ENCODE measurements at places on chromosomes 5 and 9. TPM values are rescaled to one million over a fixed set of nuclear protein-coding genes. Genes with fewer than 3 reads are reported as not detected.

GRCh38 chr9:88106492-88106891, 31.8 kb downstream of the SPATA31C2 start:
- peak; percentile 40 for DNase-seq

GRCh38 chr5:72121052-72121779, 13.9 kb downstream of the MAP1B start:
- no peak for DNase-seq

DNA sequence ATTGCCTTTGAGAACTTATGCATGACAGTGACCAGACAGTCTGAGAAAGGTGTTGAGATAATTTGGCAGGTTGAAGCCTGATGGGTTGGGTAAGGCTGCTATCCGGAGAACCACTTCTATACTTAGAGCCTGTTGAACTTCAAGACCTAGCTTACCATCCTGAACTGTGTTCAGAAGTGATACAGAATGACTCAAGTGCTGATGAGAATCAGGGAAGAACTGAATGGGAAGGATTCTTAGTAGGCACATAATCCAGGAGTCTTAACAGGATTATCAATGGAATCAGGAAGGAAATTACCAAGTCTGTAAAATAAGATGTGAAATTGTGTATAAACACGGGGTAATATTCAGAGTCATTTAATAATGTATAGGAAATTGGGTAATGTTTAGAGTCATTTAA, 9.0 kb upstream of the PAPPA start:
- DNase-seq: peak; percentile 57

GRCh38 chr5:167777746-167778145, 513.7 kb upstream of the WWC1 start:
- peak; percentile 46 for DNase-seq

DNA sequence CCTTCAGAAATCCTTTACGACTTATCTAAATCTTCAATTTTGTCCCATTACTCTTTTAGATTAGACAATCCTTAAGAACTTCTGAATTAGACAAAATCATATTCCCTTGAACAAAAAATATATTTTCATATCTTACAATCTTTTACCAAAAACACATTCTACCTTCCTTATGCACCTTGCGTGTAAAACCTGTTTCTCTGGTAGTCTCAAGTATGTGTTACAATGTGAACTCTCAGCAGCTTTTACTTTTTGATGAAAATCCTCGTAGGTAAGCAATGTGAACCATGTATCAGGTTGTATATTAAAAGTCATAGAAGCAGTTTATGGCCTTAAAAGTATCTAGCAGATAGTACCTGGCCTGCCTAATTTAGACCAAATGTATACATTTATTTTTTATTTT, 12.7 kb downstream of the GMCL2 start:
- DNase-seq: no peak

DNA sequence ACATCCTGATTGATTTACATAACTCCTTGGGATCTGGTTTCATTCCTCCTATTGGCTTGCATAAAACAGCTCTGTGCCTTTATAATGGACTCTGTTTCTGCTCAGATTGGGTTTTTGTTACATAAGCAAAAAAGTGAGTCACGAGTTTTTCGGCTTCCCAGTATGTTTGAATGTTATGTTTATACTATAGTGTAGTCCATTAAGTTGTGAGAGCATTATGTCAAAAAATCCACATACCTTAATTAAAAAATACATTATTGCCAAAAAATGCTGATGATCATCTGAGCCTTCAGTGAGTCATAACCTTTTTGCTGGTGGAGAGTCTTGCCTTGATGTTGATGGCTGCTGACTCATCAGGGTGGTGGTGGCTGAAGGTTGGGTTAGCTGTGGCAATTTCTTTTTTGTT, 144.6 kb downstream of the CCDC171 start:
- peak; percentile 79 for DNase-seq

Gene UBE2B
- total RNA-seq: 37.2 TPM

Gene GLE1
- total RNA-seq: 23.7 TPM

Measured in mammary epithelial cell (primary cell).